Posterior vena cava (tissue), 2 donors: ENCODE measurements at places on chromosomes 1 and 21. TPM values are rescaled to one million over a fixed set of nuclear protein-coding genes. Genes with fewer than 3 reads are reported as not detected.

GRCh38 chr21:45041351-45041805 is 33.0 kb upstream of the ADARB1 start:
- DNase-seq: peak; percentile 96

DNA sequence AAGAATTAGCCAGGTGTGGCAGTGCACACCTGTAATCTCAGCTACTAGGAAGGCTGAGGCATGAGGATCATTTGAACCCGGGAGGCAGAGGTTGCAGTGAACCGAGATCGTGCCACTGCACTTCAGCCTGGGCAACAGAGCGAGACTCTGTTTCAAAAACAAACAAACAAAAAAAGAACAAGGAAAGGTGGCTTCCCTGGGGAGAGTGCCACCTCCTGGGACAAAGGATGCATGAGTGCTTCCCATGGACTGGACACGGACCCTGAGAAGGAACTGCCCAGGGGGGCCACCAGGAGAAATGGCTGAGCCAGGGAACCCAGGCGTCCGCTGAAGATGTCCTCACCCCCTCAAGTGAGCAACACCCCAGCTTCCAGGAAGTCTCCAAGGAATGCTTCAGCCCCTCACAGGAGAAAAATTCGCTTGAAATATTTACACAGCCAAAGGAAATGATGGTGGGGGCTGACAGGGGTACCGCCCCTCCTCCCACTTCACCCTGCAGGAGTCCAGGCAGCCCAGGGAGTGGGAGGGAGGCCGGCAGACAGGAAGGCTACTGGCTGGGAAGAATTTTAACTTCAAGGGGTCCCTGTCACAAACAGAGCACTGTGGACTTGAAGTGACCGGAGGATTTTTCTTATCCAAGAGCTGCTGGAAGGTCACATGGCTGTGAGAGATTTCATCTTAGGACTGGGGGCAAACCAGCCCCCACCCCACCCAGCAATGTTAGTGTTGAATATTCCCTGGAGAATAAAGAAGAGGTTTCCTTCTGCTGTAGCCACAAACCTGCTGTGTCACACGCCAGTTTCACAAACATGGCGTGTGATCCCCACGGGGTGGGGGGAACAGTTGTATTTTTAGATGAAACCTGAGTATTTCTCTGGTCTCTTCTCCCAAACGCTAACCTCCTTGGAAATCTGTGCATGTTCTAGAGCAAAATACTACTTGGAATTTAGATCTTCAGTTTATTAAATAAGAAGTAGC is 90.8 kb upstream of the SLC25A33 start:
- DNase-seq: no peak

GRCh38 chr1:16338961-16339360 is 13.3 kb downstream of the FBXO42 start:
- no peak for DNase-seq

DNA sequence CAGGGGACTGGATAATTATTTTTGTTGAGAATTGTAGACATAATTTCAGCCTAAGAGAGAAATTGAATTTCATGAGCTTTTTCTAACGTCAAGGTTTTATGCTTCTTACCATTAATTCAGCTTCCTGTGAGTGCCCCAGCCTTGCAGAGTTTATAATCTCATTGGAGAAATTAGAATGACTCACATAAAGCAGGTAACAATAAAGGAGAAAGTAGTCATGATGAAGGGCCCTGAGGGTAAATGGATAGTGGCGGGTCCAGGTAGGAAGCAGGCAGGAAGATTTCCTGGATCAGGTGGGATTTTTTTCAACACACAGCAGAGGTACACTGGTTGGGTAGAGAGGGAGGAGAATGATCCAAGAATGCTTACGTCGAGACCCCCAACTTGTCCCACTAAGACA is 311.4 kb downstream of the BARHL2 start:
- no peak for DNase-seq

DNA sequence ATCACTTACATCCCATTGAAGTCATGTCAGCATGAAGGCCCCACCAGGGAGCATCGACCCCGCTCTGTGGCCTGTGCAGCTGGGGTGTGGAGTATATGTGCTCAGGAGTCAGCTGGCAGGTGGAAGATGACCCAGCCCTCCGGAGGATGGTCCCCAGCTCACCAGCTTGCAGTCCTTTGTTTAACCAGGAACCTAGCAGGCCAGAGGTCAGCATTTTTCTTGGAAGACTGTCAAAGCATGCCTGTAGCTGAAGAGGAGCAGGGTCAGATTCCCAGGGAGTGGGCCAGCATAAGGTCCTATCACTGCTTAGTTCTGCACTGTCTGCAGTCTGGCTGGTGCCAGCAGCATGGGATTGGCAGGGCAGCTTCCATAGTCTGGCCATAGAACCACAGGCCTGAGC is 12.7 kb downstream of the NFASC start:
- DNase-seq: no peak

GRCh38 chr1:39761557-39762260 is 9.4 kb downstream of the OXCT2 start:
- DNase-seq: peak; percentile 66

DNA sequence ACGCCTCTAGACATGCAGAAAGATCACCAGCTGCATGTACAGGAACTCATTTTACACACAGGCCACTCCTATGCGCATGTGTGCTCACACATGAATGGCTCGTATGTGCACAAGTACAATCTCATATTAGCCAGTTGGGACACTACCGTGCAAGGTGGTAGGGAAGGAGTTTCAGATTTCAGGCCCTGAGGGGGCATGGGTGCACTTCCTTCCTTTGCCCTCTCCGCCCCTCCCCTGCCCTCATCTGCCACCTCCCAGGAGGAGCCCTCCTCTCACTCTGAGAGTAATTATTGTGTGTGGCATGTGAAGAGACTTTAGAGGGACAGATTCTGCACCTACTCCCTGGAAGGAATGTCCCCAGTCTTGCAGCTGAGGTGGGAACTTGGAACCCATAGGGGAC is 14.8 kb downstream of the EDN2 start:
- no peak for DNase-seq

- no peak for DNase-seq
These were observed 102.9 kb downstream of the ACTL8 start for GRCh38 chr1:17857996-17858395.

DNA sequence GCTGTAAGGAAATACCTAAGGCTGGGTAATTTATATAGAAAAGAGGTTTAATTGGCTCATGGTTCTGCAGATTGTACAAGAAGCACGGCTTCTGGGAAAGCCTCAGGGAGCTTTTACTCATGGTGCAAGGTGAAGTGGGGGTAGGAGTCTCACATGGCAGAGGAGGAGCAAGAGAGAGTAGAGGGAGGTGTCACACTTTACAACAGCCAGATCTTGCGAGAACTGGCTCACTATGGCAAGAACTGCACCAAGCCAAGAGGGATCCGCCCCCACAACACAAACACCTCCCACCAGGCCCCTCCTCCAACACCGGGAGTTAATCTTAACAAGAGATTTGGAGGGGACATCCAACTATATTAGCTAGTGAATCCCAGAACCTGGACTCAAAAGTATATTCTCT is 135.4 kb upstream of the SOD1 start:
- no peak for DNase-seq

DNA sequence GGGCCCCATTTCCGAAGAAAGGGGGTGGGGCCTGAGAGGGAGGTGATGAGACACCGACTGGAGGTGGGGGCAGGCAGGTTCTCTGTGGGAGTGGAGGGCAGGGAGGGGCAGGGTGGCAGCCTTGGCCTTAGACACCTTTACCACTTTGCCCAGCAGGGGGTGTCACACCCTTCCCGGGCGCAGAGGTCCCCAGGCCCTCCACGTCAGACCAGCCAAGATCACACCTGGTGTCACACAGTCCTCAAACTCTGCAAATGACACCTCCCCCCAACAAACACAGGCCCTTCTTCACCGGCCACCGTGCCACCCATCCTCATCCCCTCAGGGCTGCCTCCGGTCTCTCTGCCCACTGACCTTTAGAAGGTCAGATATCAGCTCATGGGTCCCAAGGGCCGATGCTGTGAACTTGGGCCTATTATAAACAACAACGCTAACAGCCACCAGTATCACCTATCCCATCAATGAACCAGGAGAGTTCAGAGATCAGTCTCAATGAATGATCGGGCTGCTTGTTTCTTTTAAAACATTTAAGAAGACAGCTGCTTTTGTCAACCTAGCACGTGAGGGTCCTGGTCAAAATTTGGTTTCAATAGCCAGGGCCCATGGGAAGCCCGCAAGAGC is 103.9 kb downstream of the CASZ1 start:
- DNase-seq: no peak

DNA sequence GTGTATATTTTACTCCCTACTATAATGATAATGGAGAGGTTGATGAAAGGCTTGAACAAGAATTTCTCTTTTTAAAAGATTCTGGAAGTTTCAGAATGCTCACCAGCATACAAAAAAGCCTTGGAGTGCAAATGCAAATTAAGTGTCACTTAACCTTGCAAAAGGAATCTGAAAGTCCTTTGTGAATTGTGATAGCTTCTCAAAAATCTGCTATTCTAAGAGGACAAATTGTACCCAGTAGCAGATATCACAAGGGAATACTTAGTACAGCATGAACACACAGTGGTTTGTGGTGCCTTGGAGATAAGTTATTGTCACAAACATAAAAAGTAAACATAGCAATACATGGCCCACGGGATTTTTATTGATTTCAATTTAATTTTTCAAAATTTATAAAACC is 1208.3 kb upstream of the B3GALT2 start:
- DNase-seq: no peak

DNA sequence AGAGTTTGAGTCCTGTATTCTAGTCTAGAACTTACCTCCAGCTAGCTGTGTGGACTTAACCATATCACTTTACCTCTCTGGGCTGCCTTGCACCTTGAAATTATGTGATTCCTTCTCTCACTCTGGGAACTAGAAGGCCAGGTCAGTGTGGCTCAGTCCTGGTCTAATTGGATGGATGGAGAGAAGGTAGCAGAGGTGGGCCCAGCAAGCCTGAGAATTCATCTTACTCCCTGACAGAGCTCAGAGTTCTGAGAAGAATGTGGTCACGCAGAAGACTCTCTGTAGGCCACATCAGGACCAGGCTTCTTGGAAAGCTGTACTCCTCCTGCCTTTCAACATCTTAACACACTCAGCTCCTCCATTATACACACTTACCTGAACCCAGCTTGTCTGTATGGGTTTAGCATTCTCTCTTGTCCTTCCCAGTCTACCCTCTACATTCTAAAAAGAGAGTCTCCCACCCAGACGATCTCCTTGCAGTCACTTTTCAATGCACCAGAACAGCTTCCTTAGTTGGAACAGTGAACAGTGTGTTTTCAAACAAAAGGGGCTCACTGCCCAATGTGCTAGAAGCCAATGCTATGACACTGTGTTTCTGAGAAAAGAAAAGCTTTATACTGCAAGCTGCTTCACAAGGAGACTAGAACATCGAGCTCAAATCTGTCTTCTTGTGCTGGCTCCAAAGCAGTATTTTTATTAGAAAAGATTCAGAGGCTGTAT is 60.5 kb downstream of the CAPN9 start:
- no peak for DNase-seq

GRCh38 chr1:109905491-109905890 is 5.2 kb upstream of the CSF1 start:
- no peak for DNase-seq

DNA sequence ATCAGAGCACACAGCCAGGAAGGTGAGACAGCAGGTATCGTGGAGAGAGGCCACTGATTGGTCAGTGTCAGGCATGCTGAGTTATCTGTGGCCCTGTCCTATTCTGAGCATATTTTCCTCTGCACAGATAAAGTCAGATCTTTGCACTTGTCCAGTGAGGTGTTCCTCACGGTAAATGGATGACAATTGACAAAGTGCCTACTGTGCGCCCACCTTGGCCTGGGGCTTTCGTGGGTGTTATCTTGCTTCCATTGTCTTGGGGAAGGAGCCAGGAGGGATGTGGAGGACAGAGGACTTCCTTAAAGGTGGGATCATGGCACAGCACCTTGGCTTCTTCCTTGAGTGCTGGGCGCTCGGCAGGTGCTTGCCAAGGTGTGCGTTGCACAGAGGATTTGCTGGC is 46.0 kb upstream of the WNT4 start:
- no peak for DNase-seq

DNA sequence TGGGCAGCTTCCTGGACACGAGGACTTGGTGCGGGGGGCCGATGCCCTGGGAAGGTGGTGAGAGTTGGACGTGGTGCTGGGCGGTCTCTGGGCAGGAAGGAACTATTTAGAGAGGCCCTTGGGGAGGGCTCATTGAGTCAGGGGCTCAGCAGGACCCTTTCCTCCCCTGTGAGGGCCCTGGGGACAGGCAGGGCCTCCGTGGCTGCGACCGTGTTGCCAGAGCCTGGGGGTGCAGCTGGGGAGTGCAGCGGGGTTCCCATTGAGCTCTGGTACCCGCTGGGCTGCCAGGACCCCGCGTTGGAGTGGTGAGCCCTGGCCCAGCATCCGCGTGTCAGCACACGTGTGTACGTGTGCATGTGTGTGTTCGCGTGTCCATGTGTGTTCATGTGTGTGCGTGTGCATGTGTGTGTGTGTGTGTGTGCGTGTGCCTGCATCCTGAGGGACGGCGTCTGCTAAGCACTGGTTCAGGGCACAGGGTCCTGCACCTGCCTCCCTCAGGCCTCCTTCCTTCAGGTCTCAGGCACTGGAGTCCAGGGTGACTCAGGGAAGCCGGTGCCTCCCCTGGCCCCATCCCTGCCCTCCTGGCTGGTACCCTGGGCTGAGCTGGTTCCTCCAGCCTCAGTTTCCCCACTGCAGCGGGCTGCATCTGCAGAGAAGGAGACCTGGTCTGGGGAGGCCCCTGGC is 10.7 kb downstream of the RNF223 start:
- no peak for DNase-seq

DNA sequence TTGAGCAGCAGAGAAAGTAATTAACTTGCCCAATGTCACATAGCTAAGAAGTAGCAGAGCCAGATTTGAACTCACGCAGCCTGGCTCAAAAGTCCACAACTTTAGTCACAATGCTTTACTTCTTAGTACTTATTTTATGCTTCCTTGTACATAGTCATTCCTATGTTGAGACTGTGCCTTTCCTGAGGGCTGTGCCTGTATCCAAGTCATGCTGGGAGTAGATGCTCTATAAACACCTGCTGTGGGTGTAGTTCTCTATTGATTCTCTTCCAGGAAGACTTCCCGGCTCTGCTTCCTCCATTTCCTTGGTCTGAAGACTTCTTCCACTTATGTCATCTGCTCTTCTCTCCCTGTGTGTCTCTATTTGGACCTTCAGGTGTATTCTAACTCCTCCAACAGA is 16.6 kb downstream of the IQGAP3 start:
- no peak for DNase-seq

DNA sequence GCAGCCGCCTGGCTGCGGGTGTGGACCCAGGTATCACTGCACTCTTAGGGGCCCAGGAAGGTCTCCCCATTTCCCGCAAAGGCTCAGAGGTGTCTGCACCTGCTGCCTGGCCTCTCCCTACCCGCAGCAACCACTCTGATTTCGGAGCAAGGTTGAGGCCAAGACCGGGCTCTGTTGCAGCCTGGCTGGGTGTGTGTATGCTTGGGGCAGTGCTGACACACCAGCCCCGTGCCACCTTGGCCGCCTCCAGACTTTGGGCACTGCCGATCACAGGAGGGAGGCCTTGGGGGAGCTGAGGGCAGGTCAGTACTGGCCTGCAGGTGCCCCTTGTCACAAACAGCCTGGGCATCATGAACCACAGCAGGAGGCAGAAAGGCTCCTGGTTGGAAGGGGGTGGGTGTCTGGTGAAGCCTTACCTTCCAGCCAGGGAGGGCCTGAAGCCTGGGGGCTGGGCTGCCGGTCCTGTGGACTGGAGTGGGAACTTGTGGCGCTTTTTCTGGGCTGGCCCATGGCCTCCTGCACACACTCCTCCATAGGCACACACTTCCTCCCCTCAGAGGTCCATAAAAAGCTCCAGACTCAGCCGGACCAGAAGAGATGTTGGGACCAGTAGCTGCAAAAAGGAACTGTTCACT is 519.5 kb downstream of the RWDD3 start:
- DNase-seq: no peak

Gene FAM177B
- total RNA-seq: not detected

Gene OR2T34
- not detected for total RNA-seq

Gene C1orf105
- total RNA-seq: not detected

Gene ATP1A2
- total RNA-seq: 4.1 TPM

Gene OR2M2
- total RNA-seq: not detected
